ENCODE measurements at places on chromosomes 3 and 15.

- DNase-seq = no peak
Measured at GRCh38 chr3:97954228-97954827, 17.9 kb downstream of the RIOX2 start.

DNA sequence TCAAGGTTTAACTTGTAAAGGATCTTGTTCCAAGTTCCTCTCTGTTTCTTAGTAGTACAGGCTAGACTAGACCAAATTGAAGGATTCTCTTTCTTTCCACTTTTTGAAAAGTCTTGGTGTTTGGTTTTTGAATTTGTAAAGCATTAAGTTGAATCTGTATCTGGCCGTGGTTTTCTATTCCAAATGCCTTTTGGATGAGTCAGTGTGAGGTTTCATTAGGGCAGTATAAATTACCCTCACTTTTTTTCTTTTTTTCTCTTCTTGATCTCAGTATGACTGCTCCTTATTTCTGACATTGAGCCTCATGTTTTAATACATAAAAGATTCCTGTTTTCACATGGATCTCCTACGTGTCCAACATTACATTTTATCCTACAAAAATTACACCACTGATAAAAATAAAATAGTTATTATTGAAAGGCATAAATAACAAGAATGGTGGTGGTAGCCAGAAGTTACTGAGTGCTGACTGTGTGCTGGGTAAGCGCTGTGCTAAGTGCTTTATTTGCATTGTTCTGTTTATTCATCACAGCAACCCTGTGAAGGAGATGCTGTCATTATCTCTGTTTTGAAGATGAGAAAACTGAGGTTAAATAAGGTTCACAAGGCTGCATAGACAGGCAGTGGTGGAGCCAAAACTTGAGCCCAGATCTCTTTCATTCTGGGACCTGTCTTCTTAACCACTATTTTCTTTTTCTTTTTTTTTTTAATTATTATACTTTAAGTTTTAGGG lies 48.3 kb downstream of the MITF start:
- DNase-seq = no peak

- no peak for DNase-seq
Measured at GRCh38 chr3:32897981-32898623, 53.3 kb upstream of the CCR4 start.

- DNase-seq = no peak
Measured at GRCh38 chr15:32918547-32918946, 200.7 kb downstream of the GREM1 start.

DNA sequence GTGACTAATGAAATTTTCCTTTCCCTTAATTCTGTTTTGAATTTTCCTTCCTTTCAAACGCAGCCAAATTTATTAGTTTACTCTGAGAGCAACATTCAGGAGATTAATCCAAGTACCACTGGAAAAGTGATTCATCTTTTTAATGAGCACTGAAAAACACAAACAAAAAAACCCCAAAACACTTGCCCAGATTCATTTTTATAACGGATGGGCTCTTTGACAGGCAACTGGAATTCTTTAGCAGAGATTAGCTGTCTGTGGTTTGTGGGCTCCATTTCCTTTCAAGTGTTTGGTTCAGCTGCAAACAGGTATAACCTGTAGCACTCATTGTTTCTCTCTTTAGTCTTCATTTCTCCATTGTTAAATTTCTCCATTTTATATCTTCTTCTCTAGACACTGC lies 3.1 kb upstream of the POLR2M start:
- no peak for DNase-seq

- DNase-seq = no peak
Measured at GRCh38 chr3:11791339-11792200, 55.1 kb downstream of the TAMM41 start.

DNA sequence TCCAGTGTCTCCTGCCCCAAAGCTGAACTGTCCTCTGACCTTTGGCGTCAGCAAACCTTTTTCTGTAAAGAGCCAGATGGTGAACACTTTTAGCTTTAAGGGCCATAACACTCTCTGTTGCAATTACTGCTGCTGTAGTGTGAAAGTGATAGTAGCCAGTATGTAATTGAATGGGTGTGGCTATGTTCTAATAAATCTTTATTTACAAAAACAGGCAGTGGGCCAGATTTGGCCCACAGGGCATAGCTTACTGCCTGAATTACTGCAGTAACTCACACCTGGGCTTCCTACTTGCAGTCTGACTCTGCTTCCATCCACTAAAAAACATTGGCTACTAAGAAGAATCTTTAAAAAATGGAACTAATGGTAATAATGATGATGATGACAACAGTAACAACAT lies 68.0 kb upstream of the SLC6A11 start:
- no peak for DNase-seq

DNA sequence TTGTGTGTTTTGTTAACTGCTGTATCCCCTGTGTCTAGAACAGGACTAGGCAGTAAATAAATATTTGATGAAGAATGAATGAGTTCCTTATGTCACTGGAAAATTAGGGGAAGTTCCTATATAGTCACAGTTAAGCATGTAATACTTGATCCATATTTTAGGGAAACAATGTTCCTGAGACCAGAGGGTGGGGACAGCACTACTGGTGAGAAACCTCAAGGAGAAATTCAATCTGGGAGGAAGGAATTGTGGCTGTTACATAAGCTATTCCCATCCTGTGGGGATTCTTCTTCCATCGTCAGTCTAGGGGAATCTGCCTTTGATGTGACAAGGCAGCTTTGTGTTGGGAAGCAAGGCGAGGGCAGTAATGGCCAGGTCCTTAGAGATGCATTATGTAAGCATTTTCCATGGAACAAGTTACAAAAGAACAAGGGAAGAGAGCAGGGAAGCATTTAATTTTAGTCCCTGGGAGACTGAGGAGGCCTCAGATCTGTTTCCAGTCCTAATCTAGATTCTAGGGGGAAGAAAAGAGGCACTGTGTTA lies 219.3 kb upstream of the TTC14 start:
- no peak for DNase-seq

- DNase-seq = no peak
Measured at GRCh38 chr3:30457081-30457480, 149.3 kb upstream of the TGFBR2 start.

DNA sequence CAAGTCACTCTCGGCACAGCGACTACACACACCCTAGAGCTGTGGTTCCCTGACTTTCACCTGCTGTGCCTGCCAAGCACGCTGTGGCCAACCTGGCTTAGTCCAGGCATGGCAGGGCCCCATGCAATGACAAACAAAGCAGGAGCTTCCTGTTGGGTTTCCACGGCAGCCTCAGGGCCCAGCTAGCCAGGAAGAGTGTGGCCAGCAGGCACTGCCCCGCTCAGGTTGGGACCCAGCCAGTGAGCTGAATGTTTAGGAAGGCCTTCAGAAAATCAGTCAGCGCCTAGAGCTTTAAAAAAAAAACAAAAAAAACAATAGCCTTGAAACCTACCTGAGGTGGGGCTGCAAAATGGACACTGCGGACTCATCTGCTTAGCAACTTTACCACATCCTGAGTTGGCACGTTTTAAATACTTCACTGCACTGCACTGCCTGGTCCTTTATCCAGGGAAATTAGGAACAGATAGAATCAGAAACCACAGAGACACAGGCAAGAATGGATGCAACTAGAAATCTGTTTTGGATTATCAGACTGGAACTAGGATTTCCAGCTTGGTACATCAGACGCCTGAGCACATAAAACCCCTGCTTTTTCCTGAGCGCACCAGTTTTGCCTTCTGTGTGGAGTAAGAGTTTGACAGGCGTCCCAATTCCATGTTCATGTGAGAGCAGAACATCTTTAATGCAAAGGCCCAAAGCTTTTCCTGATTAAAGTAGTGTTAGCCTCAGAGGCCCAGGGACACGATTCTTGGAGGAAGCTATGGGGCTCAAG lies 36.2 kb upstream of the LDHAL6B start:
- DNase-seq = no peak

GRCh38 chr3:94714194-94714593 lies 651.3 kb downstream of the NSUN3 start:
- no peak for DNase-seq

GRCh38 chr3:189488241-189488767 lies 142.9 kb upstream of the TP63 start:
- DNase-seq = no peak

- DNase-seq = no peak
Measured at GRCh38 chr3:29067007-29067406, 213.9 kb upstream of the RBMS3 start.

GRCh38 chr3:14166877-14167603 lies 11.4 kb downstream of the XPC start:
- no peak for DNase-seq

- no peak for DNase-seq
Measured at GRCh38 chr15:38714309-38715072, 149.9 kb upstream of the RASGRP1 start.

DNA sequence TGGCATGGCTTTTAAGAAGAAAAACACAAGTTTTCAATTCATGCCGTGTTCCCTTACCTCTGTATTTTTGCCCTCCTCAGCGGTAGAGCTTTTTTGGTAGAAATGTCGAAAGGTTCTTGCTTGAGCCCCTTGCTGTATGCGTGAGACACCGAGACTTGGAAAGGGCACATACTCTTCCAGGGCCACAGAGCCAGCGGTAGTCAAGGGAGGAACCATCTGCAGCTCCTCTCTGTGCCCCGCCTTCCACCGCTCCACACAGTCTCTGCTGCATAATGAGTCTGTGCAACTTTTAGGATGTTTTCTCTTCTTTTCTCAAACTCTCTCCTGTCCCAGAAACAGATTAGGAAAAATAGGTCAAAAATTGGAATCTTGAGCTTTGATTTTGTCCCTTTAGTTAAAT lies 77.5 kb downstream of the LPP start:
- no peak for DNase-seq

DNA sequence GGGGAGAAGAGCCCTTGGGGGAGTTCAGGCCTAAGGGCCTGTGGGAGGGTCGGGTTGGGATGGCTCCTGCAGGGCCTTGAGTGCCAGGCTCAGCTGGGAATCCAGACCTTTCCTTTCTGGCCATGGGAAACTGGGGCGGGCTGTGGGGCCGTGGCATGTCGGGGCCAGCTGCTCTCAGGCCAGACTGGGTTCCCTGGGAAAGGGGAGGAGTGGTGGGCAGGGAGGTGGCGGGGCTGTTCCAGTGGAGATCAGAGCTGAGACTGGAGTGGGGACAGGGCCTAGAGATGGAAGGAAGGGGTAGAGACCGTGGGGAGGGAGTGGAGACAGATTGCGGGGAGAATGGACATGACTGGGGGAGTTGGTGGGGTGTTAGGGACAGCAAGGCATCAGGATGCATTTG lies 20.3 kb downstream of the FBLN2 start:
- no peak for DNase-seq

- DNase-seq = no peak
Measured at GRCh38 chr15:60026555-60026954, 22.4 kb downstream of the FOXB1 start.

GRCh38 chr3:2360815-2361214 lies 262.1 kb downstream of the CNTN4 start:
- DNase-seq = no peak

GRCh38 chr3:48412375-48413001 lies 17.4 kb downstream of the PLXNB1 start:
- no peak for DNase-seq

- no peak for DNase-seq
Measured at GRCh38 chr3:173253471-173253870, 112.4 kb upstream of the SPATA16 start.

DNA sequence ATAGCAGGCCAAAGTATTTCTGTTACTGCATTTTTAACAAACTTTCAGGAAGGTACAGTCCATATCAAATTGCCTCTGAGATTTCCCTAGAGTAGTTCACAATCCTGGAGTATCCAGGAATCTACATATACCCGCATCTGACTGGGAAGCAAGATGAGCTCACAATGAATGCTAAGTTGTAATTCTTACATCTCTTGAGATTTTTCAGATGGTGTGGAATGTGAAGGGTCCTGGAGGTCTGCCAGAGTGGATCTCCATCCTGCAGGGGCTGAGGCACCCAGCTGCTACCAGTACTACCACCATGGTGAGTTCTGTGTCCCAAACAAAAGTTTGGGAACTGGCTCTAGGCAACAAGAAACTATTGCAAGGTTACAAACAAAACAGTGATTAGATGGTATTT lies 156.7 kb upstream of the CCDC54 start:
- no peak for DNase-seq

DNA sequence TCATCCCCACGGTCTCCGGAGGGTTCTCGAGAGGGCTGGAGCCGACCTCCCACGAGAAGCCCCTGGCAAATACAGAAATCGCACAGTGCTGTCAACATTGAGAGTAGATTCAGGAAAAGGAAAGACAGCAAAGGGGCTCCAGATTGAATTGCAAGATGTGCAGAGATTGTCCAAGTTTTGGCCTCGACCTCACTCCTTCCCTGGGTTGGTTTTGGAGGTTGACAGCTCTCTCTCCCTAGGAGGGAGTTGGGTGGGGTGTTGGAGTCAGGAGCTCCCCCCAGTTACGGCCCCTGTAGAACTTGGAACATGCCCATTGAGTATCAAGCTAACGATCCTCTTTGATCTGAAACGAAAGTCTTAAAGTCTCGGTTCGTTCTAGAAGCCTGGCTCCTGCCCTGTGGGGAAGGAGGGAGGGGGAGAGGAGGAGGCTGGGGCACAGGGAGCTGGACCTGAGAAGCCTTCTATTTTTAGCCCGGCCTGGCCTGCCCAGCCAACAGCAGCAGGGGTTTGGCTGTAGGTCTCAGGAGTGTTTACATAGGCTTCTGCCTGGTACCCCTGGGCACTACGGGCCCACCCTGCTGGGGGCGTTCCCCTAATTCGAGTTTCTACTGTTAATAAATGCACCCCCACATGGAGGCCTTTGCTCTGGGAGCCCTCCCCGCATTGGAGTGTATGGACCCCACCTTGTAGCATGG lies 672 bp upstream of the KY start:
- DNase-seq = no peak

DNA sequence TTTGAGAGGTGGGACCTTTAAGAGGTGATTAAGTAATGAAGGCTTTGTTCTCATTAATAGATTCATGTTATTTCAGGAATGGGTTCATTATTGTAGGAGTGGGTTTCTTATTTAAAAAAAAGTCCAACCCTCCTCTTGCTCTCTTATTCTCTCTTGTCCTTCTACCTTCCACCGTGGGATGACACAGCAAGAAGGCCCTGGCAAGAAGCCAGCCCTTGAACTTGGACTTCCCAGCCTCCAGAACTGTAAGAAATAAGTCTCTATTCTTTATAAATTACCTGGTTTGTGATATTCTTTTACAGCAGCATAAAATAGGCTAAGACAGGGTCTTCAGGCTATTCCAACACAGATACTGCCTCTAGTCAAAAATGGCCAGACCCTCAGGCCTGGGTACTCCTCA lies 62.2 kb downstream of the MYLK start:
- DNase-seq = no peak

- no peak for DNase-seq
Measured at GRCh38 chr3:54047568-54047967, 74.8 kb upstream of the CACNA2D3 start.

DNA sequence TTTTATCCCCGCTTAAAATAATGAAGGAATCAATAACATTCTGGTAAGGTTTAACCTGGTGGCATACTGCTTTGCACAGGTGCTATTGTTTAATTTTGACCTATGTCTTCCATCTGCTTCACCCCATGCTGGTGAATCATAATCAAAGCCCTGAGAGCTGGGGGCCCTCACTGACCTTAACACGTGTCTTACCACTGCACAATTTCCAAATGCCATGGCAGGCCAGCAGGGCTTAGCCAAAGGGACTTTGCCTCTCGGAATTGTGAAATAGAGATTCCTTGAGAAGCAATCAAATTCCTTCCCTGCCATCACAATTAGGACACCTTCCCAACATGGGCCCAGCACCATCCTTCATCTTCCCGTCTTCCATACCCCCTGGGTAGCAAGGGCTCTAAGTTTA lies 242.6 kb upstream of the THBS1 start:
- no peak for DNase-seq

GRCh38 chr3:139473155-139473771 lies 3.1 kb downstream of the RBP2 start:
- DNase-seq = no peak

GRCh38 chr15:49620199-49620598 lies 419 bp downstream of the FAM227B start:
- DNase-seq = no peak
